Activated CD4-positive, alpha-beta T cell treated with anti-CD3 and anti-CD28 coated beads, Interleukin-2, amount 50 U/mL, for 16 hours (primary cell): ENCODE measurements at places on chromosomes 2 and 18.

- DNase-seq, result no peak
Observed at GRCh38 chr2:181900007-181900651, 8.6 kb downstream of the ITPRID2 start.

DNA sequence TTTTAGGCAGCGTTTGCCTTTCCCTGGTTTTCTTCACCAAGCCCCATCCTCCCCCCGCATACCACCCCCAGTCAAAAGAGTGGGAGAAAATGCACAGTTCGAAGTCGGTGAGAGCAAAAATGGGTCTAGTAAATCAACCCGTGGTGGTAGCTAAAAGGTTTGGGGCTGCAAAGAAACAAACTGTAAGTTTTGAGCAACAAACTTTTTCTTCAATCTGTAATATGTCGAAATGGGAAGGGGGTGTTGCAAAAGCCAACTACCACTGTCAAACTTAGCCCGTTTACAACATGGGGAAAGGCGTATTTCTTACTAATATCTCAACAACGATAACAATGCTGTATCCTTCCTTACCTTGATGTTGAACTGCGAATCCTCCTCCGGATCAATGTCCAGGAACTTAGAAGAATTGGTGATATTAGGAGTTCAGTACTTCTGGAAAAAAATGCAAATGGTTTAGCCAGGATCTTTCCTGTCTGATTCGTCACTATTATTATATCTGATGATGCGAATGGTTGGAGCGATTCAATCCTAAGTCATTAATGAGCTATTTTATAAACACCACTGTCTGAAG, 2.4 kb upstream of the SATB2 start:
- DNase-seq, result no peak

GRCh38 chr18:26511339-26512071, 36.8 kb downstream of the KCTD1 start:
- no peak for DNase-seq

DNA sequence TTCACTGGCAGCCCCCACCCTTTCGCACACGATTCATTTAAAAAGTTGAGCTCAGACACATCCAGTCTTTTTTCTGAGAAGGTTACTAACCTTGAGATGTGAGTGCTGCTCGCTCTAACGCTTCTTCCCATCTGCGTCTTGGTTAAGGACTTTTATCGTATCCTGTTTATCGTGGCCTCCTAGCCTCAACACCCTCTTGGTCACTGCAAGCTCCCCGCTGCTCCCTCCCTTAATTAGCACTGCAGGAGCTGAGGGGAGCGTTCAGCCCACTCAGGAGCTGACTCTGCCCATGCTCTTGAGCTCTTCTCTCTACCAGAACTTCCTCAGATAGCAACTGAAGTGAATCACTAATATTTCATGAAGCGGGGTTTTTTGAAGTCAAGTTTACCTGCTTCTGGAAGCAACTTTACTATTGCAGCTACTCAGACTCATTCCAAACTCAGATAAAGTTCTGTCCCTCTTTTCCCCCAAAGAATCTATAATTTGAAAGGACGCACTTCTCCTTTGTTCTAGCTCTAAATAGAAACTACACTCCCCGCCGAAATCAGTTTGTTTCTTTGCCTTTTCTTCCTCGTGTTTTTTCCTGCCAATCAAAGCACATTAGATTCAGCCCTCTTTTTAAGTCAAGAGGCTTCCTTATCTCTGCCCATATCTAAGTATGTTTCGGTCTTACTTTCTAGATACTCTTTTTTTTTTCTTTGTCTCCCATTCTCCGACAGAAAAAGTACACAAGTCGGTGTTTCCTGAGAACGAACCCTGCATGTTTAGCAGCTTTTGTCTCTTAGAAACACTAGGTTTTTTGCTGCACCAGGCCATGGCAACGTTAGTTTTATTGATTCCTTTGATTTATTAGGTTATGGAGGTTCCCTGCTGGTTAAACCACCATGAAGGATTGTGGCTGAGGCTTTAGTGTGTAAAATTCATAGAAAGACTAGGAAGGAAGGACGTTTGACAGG, 9.3 kb upstream of the CD226 start:
- DNase-seq, result no peak

DNA sequence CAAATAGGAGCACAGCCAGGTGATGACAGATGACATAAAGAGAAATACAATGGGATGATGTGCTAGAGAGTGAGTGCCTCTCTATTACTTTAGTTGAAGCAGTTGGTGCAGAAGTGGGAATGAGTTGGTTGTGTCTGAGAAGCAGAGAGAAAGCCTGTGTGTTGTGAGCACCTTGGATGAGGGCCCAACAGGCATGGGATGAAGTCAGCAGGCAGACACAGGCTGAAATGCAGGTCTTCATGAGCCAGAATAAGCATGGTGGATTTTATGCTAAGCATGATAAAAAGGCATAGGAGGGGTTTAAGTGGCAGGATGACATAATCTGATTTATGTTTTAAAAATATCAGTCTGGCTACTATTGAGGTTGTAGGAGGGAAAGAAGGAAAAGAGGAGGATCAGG, 71.5 kb downstream of the KLHL14 start:
- no peak for DNase-seq

DNA sequence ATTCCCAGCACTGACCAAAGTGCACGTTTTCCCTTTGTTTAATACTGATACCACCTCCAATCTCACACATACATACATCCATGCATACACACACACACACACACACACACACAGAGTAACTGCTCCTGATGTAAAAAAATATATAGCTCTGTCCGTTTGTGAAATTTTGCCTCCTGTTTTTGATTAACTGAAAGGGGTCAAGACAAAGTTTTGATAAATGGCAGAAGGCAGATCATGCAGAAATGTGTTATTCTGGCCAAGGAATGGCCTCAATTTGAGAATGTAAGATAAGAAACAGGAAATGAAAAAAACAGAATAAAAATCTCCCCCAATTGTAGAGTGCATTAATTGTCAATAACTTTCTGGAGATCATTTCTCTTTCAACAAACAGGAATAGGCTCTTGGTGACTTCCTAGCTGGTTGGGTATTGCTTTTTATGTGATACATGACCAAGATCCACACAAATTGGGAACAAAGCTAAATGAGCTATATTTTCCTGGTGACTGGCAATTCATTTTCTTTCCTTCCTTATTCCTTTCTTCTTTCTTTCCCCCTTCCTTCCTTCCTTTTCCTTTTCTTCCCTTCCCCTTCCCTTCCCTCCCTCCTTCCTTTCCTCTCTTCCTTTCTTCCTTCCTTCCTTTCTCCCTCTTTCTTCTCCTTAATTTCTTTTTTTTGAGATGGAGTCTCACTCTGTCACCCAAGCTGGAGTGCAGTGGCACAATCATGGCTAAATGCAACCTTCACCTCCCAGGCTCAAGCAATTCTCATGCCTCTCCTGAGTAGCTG, 88.9 kb upstream of the PMAIP1 start:
- DNase-seq, result no peak

DNA sequence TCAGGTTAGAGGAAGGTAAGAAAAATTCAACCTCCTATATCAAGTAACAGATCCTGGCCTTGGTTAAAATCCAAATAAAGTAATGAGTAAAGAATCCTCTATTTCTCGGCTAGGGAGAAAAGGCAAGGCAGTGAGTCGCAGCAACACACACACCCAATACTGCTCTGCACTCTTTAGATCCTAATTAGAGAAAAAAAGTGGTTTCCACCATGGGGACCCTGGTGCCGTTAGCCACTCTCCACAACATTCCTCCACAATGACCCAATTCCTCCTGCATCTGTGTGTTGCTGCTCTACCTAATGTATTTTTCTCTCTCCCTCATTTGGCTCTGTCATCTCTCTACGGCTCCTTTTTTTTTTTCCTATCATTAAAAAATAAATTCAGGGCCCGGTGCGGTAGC, 462.7 kb downstream of the METTL4 start:
- DNase-seq, result no peak

DNA sequence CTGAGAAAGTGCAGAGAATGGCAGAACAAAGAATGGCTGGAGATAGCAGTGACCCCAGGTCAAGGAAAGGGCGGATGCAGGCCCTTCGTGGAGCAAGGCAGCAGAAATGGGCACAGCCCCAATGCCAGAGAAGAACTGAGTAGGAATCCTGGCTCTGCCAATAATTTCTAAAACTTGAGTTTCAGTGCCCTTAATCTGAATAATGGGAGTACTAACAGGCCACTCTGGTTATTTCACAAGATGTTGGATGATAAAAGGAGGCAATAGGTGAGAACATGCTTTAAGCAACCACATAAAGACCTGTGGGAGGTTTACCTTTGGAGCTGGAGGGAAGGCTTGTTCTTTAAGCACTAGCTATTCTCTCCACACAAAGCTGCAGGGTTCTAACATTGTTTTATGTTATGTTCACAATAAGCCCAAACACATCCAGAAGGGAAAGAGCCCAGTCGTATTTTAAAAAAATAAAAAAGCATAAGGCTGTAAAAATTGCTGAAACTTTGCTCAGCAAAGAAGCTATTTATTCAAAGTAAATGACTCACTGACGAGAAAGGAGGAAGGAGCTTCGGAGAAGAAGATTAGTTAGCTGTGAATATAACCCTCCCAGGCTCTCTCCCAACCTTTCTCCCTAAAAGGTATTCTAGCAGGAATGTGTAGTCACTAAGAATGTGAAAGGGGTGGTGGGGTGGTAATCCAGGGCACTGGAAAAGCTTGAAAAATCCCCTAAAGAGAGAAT, 470.2 kb downstream of the TXNL1 start:
- no peak for DNase-seq

- no peak for DNase-seq
Observed at GRCh38 chr2:133522204-133522603, 46.1 kb downstream of the NCKAP5 start.

- DNase-seq, result no peak
Observed at GRCh38 chr18:59155153-59155552, 15.5 kb downstream of the SEC11C start.
